ENCODE measurements at places on chromosomes 7 and 10.

DNA sequence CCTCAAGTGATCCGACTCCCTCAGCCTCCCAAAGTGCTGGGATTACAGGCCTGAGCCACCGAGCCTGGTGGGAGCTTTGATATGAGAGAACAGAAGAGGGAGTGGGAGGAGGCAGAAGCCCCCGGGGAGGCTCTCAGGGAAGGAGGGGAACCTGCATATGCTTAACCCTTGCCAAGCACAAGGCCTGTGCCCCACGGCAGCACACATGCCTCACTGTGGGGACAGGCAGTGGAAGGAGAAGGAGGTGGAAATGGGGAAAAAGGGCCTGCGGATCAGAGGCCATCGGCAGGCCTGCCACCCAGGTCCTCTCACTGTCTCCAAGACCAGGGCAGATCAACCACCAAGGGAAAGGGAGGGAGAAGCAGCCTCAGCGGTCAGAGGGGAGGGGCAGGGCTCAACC is 7.2 kb upstream of the GRID1 start:
- DNase-seq = no peak

DNA sequence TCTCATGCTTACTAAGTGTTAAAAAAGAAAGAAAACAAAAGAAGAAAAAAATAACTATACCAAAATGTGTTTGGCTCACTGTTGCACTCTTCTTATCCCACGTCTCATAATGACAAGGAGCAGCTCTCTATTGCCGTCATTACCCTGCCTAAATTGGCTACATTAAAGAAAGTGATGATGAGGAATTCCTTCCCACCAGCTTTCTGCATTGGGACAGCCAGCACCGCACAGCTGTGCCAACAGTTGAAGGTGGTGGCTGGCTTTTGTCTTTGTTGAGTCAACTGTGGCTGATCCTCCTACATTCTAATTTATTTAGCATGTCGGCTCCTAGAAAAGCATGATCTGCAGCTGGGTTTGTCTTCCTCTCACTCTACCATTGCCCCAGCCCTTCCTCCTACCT is 751.8 kb downstream of the KCNMA1 start:
- no peak for DNase-seq

DNA sequence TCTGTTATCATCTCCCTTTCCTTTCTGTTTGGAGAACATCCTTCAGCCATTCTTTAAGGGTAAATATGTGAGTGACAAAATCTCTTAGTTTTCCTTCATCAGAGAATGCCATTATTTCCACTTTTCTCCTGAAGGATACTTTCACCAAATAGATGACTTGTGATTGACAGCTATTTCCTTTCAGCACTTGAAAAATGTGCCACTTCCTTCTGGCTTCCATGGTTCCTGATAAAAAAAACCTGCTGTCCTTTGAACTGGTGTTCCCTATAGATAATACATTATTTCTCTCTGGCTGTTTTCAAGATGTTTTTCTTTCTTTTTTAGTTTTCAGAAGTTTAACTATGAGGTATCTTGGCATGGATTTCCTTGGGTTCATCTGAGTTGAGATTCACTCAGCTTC is 79.7 kb downstream of the TBXAS1 start:
- no peak for DNase-seq

GRCh38 chr7:6727663-6728062 is 20.9 kb upstream of the ZNF12 start:
- no peak for DNase-seq

DNA sequence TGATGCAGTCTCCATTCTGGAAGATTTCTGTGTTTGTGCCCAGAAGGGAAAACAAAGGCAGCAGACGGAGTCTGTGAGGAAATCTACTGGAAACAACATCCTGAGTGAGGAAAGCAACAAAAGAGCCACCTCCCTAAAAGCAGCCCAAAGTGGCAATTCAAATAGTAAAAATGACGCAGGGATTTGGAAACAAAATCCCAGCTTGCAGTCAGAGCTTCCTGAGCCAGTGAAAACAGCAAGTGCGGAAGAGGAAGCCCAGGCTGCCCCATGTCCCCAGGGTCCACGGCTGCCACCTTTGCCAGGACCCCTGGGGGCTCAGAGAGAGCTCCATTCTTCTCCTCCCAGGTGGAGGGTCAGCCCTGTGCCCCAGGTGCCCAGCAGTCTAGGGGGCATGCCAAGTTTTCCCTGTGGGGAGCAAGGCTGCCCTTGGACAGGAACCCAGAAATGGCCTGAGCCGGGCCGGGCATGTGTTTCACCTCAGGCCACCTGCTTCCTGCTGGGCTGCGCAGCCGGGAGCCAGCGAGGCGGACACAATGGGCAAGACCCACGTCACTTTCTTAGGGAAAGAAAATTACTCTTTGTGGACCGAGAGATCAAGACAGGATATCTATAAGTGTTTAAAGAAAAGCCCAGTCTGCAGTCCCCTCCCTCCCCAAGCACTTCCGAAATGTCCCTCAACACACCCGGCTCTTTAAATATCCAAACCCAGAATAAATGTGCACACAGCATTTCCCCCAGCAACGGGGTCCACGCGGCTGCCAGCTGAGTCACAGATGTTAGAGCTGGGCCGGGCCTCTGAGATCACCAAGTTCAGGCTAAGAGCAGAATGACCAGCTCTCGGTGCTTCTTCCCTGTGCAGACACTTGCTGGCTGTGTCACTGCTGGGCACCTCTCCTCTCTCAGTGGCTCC is 231.1 kb downstream of the ARHGAP12 start:
- no peak for DNase-seq

DNA sequence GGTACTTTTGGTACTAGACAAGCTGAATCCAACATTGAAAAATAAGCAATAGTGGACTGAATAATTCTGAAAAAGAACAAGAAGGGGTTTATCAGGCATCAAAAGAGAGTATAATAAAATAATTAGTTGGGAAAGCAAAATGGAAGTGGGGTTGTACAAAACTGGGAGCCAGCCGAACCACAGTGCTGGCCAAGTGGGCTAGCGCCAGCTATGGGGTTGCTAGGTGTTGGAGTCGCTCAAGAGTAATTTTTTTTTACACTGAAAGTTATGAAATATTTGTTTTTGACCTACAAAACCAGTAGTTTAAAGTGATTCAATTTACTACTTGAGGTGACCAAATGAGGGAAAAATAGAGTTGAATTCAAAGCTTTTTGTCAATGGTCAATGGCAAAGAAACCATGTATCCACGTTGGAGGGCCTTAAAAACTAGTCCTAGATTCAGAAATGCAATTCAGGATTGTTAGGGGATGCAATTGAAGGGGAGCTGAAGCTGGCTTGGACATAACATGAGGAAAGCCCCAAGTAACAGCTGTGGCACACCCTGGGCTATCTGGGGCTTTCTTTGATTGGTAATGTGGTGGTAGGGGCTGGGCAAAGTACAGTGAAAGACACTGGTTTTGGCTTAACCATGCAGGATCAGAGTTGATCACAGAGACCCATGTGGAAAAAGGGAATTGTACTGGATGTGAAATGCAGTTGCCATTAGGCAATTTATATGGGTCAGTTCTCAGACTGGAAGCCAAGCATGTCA is 28.3 kb upstream of the MSMB start:
- no peak for DNase-seq

GRCh38 chr10:93554760-93555432 is 11.6 kb upstream of the FFAR4 start:
- DNase-seq = peak; percentile 23

GRCh38 chr7:73739387-73739767 is 775 bp upstream of the ABHD11 start:
- DNase-seq = no peak

DNA sequence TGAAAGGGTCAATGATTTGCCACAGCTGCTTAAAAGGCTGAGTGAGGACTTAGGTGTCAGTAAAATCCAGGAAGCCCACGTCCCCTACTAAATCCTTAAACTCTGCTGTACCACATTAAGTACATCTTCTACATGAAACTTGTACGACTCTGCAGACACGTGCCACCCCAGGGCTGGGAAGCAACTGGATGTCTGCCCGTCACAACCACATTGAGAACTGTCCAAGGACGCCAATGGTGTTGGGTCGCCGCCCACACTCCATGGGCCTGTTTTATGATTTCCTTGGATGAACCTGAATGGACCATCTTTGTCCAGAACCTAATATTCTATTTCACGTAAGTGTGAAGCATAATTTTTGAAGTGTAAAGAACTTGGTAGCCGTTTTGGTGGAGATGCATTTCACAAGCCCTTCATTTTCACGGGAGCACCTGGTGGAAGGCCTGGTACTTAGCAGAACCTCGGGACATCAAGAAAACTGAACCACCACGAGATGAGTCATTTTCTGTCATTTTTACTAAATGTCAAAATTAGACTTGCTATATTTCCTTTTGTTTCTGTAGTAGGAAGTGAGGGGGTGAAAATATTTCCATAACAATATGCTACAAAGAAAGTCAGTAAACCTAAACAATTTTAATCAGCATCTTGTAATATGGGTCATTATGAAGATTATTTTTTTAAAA is 134.9 kb downstream of the SFMBT2 start:
- DNase-seq = no peak

DNA sequence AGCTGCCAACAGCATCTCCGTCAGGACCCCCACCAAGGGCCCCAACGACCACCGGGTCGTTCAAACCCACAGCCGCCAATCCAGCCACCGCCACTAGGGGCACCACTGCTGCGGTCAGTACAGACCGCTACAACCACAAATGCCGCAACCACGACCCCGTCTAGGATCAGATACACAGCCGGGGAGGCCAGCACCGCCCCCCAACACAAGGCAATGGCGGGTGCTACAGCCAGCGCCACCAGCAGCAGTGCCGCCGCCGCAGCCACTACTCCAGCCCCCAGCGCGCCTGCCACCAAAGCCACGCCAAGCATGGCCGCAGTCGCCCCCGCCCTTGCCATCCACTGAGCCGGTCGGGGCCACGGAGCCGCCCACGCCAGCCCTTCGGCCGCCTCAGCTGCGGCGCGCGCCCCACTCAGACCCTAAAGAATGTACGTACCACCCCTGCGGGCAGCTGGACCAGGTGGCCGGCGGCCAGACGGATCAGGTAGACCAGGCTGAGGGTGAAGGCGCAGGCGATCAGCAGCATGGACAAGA is 473 bp downstream of the CYP51A1 start:
- DNase-seq = peak; percentile 54

GRCh38 chr10:106832846-106833245 is 331.7 kb downstream of the SORCS1 start:
- DNase-seq = no peak

DNA sequence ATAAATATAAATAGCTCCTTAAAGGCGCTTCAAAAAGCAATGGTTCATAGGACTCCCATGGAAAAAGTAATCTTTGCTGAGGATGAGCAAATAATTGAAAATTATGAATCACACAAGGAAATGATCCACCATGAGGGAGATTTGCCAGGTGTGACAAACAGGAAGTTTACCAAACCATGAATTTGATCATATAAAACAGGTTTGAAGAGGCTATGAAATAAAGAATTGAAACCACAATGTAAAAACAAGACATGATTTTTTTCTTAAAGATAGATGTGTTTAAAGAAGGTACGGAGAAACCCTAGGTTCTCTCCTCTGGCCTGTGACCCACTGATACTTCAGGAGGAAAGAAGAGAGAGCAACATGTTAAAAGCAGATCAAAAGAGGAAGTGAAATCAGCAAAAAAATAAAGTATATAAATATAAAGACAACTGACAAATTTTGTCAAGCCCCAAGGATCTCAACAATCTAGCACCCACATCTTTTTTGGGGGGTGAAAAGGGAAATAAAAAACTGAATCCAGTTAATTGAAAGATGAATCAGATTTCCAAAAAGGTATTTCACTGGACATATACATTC is 111.3 kb upstream of the ASAH2 start:
- DNase-seq = no peak

- no peak for DNase-seq
Observed at GRCh38 chr10:58237014-58237834, 30.5 kb downstream of the IPMK start.

DNA sequence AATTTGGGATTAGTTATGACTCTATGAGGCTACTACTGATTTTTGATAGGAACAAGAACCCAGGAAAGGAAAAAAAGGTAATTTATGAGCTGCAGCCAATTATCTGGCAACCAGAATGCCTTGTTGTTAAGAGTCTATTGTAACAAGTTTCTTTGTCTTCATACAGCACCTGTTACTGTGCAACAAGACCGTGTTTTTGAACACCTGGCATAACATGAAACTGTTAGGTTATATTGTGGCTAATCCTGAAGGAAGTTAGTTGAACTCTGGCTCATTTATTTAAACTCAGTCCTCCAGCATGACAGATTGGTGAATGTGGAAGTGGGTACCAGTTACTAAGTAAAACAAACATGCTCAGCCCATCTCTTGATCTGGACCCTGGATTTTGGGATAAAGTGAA is 33.0 kb downstream of the RALA start:
- DNase-seq = no peak

GRCh38 chr7:16174253-16174652 is 247.1 kb downstream of the CRPPA start:
- no peak for DNase-seq

- DNase-seq = no peak
Observed at GRCh38 chr10:35200487-35200886, 73.8 kb downstream of the CREM start.

GRCh38 chr10:95841661-95842498 is 65.9 kb upstream of the CC2D2B start:
- peak; percentile 38 for DNase-seq

DNA sequence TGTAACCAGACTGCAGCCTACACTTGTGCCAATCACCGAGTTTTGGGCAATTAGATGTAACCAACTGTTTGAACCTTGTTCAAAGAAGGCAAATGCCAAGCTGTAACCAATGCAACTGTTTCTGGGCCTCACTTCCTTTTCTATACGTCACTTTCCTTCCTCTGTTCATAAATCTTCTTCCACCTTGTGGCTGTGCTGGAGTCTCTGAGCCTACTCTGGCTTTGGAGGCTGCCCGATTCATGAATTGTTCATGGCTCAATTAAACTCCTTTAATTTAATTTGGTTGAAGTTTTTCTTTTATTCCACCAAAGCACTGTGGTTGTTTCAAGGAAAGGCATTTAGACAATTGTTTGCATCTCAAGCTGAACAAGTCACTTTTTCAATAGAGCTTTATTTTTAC is 43.5 kb upstream of the UCN3 start:
- DNase-seq = no peak

DNA sequence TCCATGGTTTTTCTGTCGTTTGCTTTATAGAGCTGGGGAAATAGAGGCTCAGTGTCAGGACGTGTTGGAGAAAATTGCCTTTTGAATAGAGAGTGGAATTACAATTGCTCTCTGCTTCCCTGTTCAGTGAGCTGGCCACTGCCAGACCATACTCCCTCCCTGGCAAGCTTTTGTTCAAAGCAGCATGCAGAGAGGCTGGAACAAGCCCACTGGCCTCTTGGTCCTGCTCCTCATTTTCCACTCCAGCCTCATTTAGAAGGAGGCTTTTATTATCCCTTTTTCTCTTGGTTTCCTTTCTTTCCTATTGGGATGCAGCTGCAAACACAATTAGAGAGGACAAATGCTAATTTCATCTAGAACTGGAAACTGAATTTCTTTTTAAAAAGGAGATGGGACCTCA is 302.2 kb upstream of the PODXL start:
- no peak for DNase-seq

- DNase-seq = no peak
Observed at GRCh38 chr10:96688789-96689188, 31.5 kb downstream of the PIK3AP1 start.

DNA sequence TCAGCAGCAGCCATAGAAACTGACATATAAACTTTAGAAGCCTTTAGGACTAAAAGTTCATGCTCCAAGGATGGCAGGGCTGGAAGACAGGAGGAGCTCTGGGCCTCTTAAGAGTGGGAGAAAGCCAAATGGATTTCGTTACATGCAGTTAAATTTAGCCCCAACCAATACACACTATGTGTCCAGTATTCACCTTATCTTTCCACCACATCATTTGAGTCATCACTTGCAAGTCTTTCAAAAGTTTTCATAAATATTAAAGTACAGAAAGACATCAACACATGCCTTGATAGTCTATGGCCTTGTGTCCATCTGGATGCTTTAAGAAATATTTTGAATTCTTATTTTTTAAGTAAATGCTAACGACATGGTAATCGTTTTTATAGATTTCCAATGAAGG is 392.4 kb upstream of the LRRN3 start:
- DNase-seq = no peak

All from CD4-positive, alpha-beta T cell treated with Interleukin-15 for 4 hours (primary cell).